ENCODE measurements at places on chromosomes 1 and 21.
A peak's percentile ranks its signal among the peaks of the same experiment; 100 is the strongest.

- peak; percentile 66 for DNase-seq
These were observed 53.2 kb upstream of the MRPS6 start for GRCh38 chr21:34020005-34020847.

DNA sequence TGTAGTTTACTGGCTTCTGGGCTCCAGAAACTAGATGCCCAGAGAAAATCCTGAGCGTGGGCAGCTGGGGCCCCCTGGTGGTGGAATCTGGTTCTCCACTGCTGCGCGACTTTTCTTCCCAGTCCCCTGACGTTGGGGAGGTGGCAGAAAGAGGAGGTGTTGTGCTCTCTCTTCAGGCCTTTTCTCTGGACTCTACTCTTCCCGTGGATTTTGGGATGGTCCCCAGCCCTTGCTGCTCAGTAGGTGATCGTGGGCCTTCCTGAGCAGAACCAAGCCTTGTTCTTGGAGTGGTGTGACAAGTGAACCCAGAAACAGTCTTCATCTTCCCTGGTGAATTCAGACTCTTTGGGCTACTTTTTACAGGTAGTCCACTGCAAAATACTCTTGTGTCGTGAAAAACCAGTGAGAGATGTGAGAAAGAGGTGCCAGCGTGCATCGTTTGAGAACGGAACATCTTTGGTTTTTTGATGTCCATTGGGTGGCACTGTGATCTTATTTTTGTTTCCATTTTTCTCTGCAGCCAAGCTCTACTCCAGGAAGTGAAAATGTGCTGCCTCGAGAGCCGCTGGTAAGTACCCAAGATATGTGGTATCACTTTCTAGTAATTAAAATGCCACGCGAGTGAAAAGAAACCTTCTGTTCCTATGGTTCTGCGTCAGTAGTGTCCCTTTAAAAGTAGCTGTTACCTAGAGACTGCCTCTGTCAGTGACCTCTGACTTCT is 20.2 kb downstream of the PEX14 start:
- no peak for DNase-seq

- no peak for DNase-seq
These were observed 7.2 kb upstream of the MMP23B start for GRCh38 chr1:1624443-1625403.

- no peak for DNase-seq
These were observed 73.9 kb downstream of the LAMC2 start for GRCh38 chr1:183259924-183260323.

DNA sequence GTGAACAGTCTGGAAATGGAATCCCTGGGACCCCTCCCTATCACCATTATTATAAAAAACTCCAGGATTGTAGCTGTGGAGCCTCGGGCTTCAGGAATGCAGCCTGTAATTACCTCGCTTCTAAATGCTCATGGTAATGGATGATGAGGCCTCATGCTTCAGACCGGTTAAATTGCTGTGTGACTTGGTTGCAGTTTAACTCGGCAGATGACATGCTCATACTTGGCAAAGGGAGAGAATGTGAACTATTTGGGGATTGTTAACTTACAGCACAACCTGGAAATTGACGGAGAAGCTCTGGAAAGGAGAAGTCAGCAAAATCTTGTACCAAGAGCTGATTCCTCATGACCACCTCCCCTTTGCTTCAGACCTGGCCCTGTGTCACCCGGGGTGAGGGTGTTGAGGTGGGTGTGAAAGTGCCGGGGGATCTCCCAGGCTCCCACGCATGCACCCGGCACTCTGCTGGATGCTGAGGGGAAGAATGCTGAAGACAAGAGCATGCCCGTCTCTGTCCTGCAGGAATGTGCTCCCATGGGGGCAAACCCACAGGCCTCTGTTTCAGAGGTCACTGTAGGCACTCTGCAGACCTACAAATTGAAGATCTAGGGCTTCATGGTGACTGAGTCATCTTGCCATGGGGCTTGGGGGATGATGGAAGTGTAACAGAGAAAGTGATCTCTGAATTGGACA is 364.8 kb downstream of the RPS6KC1 start:
- no peak for DNase-seq

GRCh38 chr1:224801844-224802490 is 127.5 kb upstream of the DNAH14 start:
- no peak for DNase-seq

GRCh38 chr1:211932933-211933254 is 102.3 kb upstream of the LPGAT1 start:
- no peak for DNase-seq

DNA sequence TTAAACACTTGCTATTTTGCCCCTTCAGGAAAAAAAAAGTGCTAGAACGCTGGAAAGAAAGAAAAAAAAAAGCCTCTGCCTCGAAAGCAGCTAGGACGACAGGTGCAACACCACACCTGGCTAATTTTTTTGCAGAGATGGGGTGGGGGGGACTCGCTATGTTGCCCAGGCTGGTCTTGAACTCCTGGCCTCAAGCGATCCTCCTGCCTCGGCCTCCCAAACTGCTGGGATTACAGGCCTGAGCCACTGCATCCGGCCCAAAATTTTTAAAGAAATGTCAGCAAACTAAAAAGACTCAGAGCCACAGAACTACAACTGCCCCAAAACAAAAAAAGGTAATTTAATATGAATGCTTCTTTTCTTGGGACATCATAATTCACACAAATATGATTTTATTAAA is 1.4 kb downstream of the DOCK7 start:
- DNase-seq: no peak

DNA sequence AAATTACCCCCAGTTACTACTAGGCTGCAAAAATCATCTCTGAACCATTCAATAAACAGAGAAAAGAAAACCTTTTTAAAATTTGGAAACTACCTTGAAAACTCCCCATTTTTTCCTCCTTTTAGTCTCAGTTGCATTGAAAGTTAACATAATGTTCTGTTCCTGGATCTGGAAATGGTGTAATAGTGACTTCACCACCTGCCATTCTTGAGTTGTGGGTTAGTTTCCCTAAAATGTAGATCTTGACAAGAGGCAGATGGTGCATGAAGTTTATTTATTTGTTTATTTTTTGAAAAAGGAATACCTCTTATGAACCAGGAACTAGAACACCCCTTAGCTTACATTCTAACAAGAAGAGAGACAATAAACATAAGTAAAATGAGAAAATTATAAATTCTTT is 72.8 kb downstream of the ATF6 start:
- no peak for DNase-seq

GRCh38 chr1:83910461-83910860 is 88.5 kb downstream of the TTLL7 start:
- DNase-seq: peak; percentile 24

DNA sequence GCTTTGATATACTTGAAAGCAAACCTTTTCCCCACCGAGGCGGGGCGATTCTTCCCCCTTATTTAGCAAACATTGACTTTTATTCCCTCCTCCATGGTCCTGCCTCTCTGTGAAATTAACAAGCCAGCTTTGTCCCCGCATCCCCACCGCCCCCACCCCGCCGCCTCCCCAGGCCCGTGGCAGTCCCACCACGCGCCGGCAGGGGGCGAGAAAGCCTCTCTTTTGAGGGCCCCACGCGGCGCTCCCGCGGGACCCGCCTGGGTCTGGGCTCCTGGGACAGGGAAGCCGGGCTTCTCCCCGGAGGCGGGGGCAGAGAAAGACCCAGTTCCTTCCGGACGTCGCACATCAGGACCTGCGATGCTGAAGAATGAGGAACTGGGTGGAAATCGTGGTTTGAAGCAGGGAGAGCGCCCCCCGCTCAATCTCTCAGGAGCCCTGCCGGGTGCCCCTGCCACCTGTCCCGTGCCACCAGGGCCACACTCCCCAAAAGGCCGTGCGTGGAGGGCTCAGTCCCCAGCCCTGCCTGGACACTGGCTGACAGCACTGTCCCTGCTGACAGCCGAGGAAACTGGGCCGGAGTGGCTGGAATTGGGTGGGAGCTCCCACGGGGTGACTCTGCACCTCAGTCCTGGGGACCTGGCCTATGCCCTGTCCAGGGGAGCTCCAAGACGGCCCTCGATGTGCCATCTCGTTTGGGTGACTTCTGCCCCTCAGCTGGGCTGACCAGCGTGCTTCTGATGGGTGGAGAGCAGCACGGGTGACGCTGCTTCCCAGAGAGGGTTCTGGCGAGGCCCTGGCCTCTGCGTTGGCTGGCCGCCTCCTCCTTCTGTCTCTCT is 8.6 kb upstream of the ACTRT2 start:
- DNase-seq: no peak

GRCh38 chr1:75855010-75855409 is 58.3 kb downstream of the MSH4 start:
- peak; percentile 0 for DNase-seq

DNA sequence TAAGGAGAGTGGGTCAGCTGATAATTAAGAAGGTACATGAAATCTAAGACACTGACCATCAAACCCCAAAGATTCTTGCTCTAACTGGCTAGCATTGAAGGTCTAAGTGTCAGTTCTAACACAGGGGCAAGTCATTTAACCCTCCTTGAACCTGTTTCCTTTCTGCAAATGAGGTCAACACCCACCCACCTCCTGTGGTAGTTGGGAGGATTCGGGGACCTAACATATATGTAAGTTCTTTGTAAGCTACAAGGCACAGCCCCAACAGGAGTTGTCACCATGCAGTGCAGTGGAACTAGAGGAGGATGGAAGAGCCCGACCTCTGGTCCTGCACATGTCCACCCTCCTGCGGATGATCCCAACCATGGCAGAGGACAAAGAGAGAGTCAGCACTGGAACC is 2.4 kb downstream of the NUDT17 start:
- no peak for DNase-seq

DNA sequence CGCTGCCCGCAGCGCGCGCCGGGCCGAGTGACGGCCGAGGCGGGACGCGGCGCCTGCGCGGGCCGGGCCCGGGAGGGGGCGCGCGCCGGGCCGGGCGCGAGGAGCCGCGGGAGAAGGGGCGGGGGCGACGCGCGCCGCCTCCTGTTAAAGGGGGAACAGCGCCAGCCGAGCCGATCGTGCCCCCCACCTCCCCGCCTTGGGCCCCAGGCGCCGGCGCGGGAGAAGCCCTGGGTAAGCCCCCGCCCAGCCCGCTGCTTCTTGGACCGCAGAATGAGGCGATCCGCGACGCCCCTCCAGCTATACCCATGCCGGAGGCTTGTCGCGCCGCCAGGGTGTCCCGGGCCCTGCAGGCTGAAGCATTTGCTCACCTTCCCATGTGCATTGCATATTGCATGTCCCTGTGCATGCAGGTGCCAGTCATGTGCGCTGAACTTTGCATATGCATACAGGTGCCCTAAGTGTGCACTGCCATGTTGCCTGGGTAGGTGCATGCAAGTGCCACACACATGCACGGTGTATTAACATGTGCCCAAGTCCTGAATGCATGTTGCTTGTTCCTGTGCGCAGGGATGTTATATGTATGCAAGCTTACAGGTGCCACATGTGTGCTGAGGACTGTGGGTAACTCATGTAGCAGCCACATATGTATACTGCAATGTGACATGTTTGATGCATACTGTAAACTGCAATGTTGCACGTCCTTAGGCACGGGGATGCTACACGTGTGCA is at the start of gene ADGRB2:
ADGRB2 (minus strand) TSS at position 29 of the 729 bp plus-strand sequence. CDS start 7,119 bp downstream, outside the sequence.
- no peak for DNase-seq

- no peak for DNase-seq
These were observed 14.0 kb upstream of the GNG4 start for GRCh38 chr1:235663628-235664027.

DNA sequence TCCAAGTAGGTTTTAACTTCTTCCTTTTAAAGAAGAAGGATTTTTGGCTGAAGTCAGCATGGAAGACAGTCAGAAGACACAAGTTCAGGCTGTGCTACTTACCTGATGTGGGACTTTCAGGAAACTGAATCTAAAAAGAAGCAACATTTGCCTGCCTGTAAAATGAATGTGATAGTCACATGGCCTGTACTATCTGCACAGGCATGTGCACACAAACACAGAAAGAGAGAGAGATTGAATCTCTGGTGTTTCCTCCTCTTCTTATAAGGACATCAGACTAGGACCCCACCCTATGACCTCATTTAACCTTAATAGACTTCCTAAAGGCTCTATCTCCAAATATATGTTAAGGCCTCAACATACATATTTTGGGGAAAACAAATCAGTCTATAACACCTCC is 542.9 kb downstream of the PLPP3 start:
- no peak for DNase-seq

GRCh38 chr1:188314557-188315137 is 1485.9 kb downstream of the PLA2G4A start:
- no peak for DNase-seq

GRCh38 chr1:55654750-55655149 is 439.6 kb upstream of the USP24 start:
- no peak for DNase-seq

- DNase-seq: no peak
These were observed 94.5 kb downstream of the PLPPR4 start for GRCh38 chr1:99358770-99359169.

GRCh38 chr1:247905181-247905580 is 9.8 kb downstream of the OR2W3 start:
- no peak for DNase-seq

- DNase-seq: no peak
These were observed 8.9 kb upstream of the C4BPB start for GRCh38 chr1:207079706-207080241.

- no peak for DNase-seq
These were observed 119.7 kb downstream of the PROX1 start for GRCh38 chr1:214107322-214108096.

DNA sequence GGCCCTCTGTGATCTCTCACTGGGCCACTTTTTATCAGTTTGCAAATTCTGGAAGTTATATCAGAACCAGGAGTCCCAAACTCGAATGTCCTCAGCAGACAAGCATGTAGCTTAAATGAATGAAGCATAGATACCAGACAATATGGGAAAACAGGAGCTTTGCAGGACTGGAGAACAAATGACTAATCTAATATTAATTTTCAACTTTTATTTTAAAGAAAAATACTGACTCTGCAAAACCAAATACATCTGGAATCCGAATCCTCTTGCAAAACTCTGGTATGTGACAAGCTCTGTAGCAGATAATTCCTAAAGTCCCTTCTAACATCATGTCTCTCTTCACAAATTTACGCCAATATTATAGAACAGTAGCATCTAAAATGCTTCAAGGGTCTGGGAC is 427.4 kb downstream of the TTLL7 start:
- no peak for DNase-seq

GRCh38 chr1:36675931-36676562 is 193.3 kb upstream of the CSF3R start:
- no peak for DNase-seq

GRCh38 chr1:55898181-55898580 is 681.2 kb downstream of the PLPP3 start:
- peak; percentile 59 for DNase-seq

DNA sequence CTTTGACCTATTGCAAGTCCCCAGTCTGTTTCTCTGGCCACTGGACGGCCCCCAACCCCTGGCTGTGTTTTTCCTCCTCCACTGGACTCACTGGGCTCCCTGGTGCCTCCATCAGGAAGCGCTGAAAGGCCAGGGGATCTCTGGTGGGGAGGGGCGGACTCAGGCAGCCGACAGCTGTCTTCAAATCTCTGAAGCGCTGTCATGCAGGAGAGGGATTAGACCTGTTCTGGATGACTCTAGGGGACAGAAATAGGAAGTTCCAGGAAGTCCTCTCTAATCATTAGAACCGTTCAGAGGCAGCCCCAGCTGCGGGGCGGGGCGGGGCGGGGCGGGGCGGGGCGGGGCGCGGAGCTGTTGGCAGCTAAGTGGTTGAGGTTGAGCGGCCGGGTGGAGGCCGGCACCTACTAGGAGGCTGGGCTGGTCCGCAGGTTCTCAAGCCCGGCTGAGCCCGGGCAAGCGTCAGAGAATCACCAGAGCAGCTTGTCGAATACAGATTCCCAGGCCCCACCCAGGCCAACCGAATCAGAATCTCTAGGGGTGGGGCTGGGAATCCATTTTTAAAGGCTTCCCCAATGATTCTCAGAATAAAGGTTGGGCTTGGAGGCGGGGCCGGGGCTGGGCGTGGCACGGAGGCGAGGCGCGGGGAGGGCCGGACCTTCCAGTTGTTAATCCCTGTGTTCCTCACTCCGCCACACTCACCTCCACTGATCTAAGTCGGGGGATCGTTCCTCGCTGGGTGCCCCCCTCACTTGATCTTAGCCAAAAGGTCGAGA is 11.4 kb upstream of the PHLDA3 start:
- DNase-seq: no peak

All from skeletal muscle cell (primary cell).